ENCODE measurements at places on chromosomes 6 and 20.

GRCh38 chr6:22467645-22468044, 101.7 kb upstream of the HDGFL1 start:
- no peak for DNase-seq

GRCh38 chr20:40646361-40646760, 42.7 kb downstream of the MAFB start:
- DNase-seq, result no peak

- no peak for DNase-seq
Observed at GRCh38 chr6:32685603-32686002, 19.1 kb upstream of the HLA-DQB1 start.

GRCh38 chr6:44489910-44490604, 102.6 kb downstream of the CDC5L start:
- DNase-seq, result no peak

DNA sequence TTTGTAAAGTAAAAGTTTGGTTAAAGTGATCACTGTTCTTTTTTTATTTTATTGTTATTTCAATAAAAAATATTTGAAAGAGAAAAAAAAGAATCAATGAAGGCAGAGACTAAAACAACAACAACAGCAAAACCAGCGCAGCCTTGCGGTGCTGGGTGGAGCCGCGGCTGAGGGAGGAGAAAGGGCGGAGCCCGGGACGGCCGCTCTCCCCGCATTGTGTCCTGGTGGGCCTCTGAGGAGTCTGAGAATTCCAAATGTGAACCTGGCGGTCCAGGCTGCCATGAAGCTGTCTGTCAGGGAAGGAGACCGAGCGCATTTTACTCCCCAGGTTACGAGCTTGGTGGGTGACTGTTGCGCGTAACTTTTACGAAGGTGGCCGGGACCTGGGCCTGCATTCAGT, 43.2 kb downstream of the TMEM242 start:
- DNase-seq, result no peak

- DNase-seq, result no peak
Observed at GRCh38 chr20:52540509-52540908, 348.9 kb upstream of the ZFP64 start.

- DNase-seq, result peak; percentile 89
Observed at GRCh38 chr6:87154993-87155841, at the start of gene ZNF292. Gene ZNF292, plus strand, starts transcription at chr6:87155565. Its CDS starts 27 bp downstream, at chr6:87155592.

GRCh38 chr20:59063358-59064213, 21.0 kb upstream of the PRELID3B start:
- no peak for DNase-seq

GRCh38 chr6:125913864-125914351, 42.7 kb upstream of the HINT3 start:
- DNase-seq, result no peak
